ENCODE measurements at places on chromosomes 12 and 14.

- no peak for DNase-seq
These were observed 5.1 kb downstream of the TMEM179 start for GRCh38 chr14:104599446-104599845.

DNA sequence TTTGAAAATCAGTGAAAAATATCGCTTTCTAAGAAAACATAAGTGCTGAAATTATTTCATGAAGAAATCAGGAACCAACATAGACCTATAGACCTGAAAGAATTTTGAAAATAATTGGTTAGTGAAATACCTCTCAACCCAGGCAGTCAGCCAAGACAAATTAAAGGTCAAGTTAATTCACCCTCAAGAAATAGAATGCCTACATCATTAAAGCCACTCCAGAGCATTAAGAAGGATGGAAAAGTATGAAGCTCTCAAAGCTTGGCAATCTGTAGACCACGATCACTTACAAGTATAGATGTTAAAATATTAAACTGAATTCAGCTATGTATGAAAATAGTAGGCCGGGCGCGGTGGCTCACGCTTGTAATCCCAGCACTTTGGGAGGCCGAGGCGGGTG is 48.3 kb downstream of the SFSWAP start:
- DNase-seq = no peak

GRCh38 chr12:50087995-50088394 is 2.9 kb downstream of the SMARCD1 start:
- DNase-seq = no peak

- no peak for DNase-seq
These were observed 35.9 kb downstream of the JKAMP start for GRCh38 chr14:59520224-59520623.

DNA sequence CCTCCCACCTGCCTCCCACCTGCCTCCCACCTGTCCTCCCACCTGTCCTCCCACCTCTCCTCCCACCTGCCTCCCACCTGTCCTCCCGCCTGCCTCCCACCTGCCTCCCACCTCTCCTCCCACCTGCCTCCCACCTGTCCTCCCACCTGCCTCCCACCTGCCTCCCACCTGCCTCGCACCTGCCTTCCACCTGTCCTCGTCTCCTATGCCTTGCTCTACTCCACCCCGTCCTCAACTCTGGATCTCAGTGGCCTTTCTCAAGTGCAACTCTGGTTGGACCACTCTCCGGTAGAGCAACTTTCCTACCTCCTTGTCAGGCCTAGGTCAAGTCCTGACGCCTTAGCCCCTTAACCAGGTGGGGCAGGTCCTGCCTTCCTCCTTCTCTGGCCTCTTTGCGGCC is 29.3 kb upstream of the PEX5 start:
- no peak for DNase-seq

DNA sequence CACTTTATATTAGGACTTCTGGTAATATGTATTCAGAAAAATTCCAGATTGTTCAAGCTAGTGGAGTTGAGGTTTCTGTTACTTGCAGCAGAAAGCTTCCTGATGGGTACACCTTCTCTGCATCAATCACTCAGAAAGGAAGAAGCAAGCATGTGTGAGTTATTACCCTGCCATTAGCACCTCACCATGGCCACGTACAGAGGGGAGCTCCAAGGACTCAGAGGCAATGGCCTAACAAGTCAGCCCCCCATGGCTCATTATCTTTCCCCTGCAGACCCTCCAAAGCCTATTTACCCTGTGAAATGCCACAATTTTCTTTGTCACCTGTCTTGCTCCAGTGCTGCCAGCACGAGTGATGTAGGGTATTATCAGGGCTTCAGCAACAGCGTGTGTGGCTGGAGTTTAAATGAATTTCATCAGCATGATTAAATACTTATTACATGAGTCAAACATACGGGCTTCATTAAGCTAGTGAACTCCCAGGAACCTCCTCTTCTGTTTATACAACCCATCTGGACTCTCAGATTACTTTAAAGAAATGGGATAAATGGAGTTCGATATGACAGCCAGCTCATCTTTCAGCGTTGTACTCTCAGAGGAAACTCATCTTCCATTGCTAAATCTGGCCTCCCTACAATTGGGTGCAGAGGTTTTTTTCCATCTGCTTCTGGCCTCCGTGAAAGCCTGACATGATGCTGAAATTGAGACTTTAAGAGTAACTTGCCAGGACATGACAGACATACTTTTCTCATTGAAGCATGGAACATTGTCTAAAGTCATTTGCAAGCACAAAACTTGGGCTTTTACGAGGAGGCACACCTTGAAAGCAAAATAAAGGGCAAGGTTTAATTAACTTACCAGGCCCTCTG is 135.9 kb downstream of the TMEM30B start:
- DNase-seq = no peak

- no peak for DNase-seq
These were observed 66.8 kb downstream of the TXNDC16 start for GRCh38 chr14:52485350-52485960.

GRCh38 chr12:113082486-113083148 is 26.1 kb downstream of the DTX1 start:
- no peak for DNase-seq

DNA sequence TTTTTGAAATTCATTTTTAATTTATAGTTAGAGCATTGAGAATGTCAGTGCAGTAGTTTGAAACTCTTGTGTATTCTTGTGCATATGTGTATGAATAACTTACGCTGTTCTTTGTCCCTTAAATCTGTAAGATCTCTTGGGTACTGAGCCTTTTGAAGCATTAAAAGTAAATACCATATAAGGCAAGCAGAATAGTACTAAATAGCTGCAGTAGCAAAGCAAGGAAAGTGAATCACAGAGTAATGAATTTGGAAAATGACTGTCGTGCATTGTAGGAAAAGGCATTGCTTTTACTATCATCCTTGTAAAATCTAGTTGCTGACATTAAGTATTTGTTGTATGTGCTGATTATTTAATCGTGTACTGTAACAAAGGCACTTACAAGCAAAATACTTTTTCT is 12.1 kb downstream of the CNOT2 start:
- no peak for DNase-seq

GRCh38 chr12:123119808-123120207 is 31.1 kb downstream of the PITPNM2 start:
- no peak for DNase-seq

DNA sequence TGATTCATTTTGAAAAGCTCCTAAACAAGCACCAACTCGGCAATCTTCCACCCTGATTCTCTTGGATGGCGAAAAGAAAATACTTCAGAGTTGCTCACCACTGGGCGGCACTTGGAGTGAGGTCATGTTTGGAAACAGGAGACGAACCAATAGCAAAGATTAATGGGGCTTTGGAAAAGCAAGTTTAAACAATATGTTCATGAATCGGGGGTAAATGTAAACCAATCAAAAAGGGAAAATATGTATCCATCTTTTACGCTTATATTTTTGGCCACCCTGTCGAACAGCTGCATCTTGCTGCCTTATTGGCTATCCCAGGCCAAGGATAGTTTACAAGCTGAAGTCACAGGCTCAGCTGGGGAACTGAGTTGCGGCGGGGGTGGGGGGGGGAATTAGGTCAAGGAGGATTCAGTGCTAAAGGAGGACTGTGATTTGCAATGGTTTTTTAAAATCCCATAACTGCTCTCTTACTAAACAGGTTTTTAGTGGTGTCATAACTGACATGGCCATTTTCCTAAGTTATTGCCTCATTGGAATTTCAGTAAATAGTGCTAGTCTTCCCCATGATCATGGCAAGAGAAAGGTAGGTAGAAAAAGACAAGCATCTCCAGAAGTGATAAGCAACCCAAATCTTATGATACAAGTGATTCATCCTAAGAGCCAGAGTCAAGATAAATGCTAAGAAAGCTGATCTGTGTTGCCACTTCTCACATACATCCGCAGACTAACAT is 210.6 kb downstream of the PHLDA1 start:
- DNase-seq = peak; percentile 100

- no peak for DNase-seq
These were observed 46.9 kb downstream of the RIMBP2 start for GRCh38 chr12:130669205-130669557.

DNA sequence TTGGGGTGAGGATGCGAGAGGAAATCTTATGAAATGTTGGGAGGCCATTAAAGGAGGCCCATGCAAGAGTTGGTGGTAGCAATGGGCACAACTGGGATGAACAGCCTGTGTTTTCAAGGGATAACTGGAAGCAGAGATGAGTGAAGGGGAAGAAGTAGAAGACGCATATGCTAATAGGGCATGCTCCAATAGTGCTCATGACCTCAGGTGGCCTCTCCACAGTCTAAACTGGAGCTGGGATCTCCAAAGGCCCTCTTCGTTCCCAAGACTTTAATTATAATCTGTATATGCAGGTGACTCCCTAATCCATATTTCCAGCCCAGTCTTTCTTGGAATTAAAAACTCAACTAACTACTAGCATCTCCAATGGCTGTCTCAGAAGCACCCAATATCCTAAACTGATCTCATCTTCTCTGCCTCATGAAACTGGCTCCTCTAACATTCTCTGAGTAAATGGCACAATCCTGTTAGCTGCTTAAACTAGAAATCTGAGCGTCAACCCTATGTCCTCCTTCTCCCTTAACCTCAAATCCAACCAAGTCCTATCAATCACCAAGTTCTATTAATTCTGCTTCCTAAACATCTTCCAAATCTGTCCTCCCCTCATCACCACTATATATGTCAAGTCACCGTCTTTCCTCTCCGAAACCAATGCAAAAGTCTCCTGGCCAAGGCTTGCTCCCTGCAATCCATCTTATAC is 2.8 kb upstream of the AJUBA start:
- DNase-seq = no peak

DNA sequence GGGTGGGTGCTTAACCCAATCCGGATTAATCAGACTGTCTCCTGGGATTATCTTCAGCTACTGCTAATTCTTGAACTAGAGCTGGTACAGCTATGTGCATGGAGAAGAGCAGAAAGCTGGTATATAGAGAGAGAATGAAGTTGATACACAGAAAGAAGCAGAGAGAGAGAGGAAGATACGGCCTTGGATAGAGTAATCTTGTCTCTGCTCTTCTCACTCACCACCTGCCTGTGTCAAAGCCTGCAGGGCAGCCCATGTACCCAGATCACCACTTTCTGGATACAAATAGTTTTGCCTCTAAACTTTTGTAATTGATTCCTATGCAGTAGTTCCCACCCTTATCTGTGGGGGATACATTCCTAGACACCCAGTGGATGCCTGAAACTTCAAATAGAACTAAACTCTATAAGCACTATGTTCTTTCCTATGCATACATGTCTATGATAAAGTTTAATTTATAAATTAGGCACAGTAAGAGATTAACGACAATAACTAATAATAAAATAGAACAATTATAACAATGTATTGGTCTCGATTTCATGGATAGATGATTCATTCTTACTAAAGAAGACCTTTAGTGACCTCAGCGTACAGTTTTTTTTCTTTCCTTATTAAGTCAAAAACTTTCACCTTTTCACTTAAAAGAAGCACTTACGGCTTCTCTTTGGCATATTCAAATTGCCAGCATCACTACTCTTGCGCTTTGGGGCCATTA is 45.5 kb downstream of the YEATS4 start:
- DNase-seq = no peak

DNA sequence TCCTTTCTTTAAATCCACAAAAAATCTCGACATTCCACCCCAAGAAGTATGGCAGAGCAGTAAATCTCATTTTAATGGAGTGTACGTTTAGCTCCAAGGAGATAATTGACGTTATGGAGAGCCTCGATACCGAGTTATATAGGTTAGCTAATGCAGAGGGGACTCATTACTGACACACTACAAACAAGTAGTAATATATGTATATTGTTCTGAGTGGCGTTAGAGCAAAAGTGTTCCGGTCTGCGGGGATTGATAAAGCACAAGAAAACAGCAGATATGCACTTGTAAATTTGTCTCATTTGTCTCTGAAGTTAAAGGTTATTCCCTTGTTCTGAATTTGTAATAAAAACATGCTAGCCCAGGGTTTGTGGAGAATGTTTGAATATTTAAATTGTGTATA is 84.1 kb downstream of the BCL11B start:
- no peak for DNase-seq

DNA sequence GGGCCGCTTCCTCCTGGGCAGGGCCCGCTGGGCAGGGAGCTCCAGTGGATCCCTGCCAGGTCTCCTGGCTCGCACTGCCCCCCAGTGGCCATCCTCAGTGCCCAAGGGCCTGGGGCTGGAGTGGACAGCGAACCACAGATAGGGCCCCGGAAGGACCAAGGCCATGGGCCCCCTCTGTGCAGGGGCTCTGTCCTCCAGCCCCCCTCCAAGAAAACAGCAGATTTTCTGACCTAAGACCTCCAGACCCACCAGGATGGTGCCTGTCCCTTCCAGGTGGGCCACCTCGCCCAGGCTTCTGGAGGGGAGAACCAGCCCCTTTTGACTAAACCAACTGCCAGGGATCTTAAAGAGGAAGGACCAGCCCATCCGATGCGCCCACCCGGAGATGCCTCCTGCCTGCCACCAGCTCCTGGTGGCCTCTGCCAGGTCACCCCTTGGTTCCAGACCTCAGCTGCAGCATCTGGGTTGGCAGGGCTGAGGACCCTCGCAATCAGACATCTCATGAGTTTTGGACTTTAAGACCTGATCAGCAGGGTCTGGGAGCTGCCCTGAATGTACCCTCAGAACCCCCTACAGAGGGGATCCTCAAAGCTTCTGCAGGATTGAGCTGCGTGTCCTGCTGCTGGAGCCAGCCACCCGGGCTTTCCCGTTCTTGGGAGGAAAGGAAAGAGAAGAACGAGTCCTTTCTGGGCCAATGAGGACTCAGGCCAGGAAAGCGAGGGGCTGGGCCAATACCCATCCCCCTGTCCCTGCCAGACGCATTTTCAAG is 325.8 kb upstream of the DIO3 start:
- no peak for DNase-seq

DNA sequence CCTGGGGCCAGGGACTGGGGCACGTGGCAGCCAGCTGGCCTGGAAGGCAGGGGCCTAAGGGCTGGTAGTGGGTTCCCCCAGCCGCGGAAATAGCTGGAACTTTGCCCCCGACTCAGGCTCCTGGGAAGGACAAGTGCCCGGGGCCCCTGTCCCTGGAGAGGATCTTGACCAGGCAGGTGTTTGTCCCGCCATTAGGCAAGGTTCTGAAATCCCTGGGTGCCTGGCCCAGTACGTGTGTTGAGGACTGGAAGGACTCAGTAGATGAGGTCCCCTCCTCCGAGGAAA is 94.2 kb downstream of the B4GALNT3 start:
- no peak for DNase-seq

GRCh38 chr12:101578417-101578816 is 16.4 kb upstream of the MYBPC1 start:
- no peak for DNase-seq

- DNase-seq = no peak
These were observed 140.3 kb downstream of the TMEM30B start for GRCh38 chr14:61140872-61141271.

- DNase-seq = no peak
These were observed 38.8 kb downstream of the CBX5 start for GRCh38 chr12:54240971-54241588.

GRCh38 chr14:100104523-100105300 is 39.5 kb downstream of the EVL start:
- no peak for DNase-seq
